ENCODE measurements at places on chromosomes 5 and 9.

DNA sequence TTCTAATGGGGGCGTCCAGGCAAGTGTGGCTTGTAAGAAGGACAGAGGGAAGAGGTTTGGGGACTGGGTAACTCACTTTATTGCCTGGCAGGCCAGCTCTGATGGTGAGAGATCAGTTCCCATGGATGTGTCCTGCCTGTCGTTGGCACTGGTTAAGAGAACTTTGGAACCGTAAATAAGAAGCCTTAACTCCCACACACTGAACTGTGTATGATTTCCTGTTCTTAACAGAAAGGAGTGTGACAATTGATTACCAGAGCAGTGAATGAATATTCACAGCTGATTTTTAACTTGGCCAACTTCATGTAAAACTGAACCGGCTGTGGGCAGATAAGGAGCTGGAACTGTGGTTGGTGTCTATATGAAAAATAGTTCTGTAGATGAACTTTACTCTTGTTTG lies 63.2 kb downstream of the MEGF10 start:
- no peak for DNase-seq

DNA sequence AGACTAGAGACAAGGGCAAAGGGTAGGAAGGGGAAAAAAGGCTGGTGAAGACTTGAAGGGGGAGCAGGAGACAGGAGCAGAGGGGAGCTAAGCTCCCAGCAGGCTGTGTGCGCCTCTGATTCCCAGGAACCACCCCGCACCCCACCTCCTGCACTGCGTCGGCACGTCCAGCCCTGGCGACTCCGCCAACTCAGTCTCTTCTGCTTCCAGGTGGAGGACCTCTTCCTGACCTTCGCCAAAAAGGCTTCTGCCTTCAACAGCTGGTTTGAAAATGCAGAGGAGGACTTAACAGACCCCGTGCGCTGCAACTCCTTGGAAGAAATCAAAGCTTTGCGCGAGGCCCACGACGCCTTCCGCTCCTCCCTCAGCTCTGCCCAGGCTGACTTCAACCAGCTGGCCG lies 30.5 kb downstream of the DYNC2I2 start:
- DNase-seq: peak; percentile 30

- DNase-seq: no peak
Observed at GRCh38 chr5:75091597-75091996, 39.2 kb upstream of the GCNT4 start.

DNA sequence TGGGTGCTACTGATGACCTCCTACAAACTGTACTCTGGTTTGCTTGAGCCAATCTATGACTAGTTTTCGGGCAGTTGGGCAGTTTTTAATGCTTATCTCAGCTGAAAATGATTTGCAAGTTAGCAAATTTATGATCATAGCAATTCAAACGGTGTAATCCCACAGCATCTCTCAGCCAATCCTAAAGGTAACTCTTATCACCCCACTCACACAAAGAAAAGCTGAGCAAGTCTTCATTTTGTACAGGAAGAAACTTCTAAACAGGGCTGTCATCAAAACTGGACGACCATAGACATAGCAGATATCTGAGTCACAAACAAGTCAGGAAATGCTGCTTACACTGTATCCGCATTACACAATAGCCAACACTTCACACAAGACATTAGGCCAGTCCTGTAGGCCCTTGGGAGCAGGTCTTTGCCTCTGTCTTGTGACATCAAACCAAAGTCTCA lies 2.6 kb upstream of the ENC1 start:
- DNase-seq: no peak

- no peak for DNase-seq
Observed at GRCh38 chr5:170441393-170441784, 52.2 kb upstream of the KCNMB1 start.

All from GM13976 (cell line).